ENCODE measurements at places on chromosomes 5 and 9. TPM values are rescaled to one million over a fixed set of nuclear protein-coding genes. Genes with fewer than 3 reads are reported as not detected.

The RNF14 gene
- 103 TPM for total RNA-seq

The FCHSD1 gene
- total RNA-seq = 6.1 TPM

The FREM1 gene
- total RNA-seq = 6.7 TPM

The CATSPER3 gene
- 0.54 TPM for total RNA-seq

GRCh38 chr5:154583671-154584177 is 105.7 kb upstream of the HAND1 start:
- no peak for DNase-seq

DNA sequence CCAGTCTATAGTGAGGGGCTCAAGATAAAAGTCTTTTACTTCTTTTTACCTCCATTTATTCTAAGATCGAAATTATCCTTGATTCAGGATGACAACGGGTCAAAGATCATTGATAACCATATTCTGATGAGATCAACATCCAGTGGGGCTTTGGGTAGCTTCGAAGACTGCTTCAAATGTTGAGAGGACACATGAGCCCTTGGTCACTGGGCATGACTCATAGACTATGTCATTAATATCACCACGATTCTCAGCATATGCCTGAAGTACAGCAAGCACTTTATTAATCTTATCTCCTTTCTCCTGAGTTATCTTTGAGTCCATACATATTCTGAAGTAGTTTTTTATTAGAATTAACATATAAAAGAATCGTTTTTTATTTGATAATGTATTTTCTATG is 117.1 kb upstream of the DAB2 start:
- DNase-seq = no peak

- no peak for DNase-seq
Observed at GRCh38 chr5:56460681-56461191, 227.6 kb upstream of the ANKRD55 start.

DNA sequence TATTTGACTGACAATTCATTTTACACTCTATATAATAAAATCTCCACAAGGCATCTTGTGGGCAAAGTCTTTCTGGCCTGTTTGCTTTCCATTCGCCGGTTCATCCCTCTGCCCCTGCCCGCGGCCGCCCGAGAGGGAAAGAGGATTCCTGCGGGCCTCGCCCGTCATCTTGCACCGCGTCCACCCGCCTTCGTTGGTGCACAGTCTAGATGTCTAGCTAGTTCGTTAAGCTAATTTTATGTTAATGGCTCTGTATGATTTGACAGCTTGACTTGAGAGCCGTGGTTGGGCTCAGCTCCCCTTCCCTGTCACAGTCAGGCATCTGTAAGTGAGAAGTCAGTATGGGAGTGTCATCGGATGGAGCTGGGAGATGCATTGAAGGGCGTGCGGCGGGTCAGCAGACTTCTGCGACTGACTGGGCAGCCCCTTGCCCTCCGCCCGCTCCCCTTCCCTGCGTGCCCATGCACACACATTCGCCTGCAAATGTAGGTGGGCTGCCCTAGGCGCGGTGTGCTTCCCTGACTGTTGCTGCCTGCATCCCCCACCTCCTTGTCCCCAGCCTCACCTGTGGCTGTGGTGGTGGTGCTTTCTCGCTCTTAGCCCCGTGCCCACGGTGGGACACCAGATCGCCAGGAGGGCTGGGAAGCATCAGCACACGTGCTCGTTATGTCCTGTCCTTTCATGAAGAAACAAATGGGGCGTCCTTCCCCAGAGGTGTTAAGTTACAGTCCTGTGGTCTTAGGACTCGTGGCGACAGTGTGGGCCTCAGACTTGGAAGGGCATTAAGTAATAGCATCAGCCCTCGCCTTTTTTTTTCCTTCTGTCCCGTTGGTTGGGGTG is 25.9 kb upstream of the PRDM12 start:
- no peak for DNase-seq

DNA sequence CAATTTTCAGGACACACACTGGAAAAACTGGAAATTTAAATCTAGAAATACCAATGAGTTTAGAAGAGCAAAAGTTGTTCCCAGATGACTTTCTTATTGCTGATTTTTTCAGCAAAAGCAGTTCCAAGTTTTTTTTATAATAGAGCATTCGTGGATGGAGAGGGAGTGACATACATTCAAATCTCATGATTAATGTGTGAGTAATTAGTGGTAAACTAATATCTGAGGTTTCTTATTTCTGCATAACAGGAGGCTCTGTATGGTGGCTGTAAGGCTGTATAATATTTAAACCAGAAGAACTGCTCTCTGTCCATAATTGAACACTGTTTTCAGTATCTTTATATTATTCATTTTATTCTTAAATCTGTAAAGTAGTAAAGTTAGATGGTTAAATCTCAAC is 25.8 kb downstream of the LYSMD3 start:
- no peak for DNase-seq

GRCh38 chr9:125948887-125949596 is 201.9 kb downstream of the PBX3 start:
- no peak for DNase-seq

GRCh38 chr5:5521029-5521428 is 98.6 kb downstream of the ICE1 start:
- no peak for DNase-seq

GRCh38 chr9:8115570-8115969 is 316.0 kb upstream of the DMAC1 start:
- no peak for DNase-seq
